Cerebellar nuclear complex (tissue), 1 donor: ENCODE measurements at places on chromosomes 12 and 14.

GRCh38 chr12:2292560-2292959, 239.8 kb downstream of the CACNA1C start:
- DNase-seq: no peak

GRCh38 chr12:124637581-124637981, 70.2 kb upstream of the NCOR2 start:
- DNase-seq: no peak

DNA sequence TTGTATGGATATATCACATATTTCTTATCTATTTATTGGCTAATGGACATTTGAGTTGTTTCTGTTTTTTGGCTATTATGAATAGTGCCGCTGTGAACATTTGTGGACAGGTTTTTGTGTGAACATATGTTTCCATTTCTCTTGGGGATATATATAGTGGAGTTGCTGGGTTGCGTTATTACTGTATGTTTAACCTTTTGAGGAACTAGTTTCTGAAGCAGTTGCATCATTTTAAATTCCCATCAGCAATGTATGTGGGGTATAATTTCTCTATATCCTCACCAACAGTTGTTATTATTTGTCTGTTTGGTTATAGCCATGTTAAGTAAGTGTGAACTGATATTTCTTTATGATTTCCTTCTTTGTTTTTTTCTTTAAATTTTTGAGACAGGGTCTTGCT, 10.7 kb downstream of the TCTN2 start:
- no peak for DNase-seq

DNA sequence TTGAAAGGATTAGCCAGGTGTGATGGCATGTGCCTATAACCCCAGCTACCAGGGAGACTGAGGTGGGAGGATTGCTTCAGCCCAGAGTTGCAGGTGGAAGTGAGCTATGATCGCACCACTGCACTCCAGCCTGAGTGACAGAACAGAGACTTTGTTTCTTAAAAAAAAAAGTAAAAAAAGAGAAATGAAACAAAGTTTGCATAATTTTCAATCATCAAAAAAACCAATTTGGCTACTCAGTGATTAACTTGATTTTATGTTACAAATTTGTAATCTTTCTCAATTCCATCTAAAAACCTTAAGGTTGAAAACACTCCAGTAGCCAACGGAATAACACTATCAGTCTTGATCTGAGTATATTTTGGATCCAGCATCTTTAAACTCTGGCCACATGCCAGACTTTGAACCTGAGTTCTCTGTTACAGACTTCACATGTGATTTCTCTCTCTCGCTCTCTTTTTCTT, 12.6 kb upstream of the DENND5B start:
- no peak for DNase-seq

- DNase-seq: no peak
These were observed 108.8 kb downstream of the SLC25A21 start for GRCh38 chr14:37063467-37064240.
